ENCODE measurements at places on chromosomes 11 and 22.

DNA sequence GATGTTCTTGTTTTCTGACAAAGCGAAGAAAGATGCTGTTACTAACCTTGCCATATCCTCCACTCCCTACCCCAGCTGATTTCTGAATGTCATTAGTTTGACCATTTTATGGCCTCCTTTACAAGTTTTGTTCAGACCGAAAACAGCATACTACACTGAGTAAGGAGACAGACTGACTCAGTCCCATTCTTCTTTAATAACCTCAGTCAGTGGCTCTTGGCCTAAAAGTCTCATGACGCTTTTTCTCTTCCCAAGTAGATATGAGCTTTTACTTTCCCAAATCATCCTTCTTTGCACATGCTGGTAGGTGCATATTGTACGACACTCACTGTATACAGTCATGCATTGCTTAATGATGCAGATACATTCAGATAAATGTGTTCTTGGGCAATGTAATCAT is 8.0 kb upstream of the FIBIN start:
- DNase-seq, result no peak

DNA sequence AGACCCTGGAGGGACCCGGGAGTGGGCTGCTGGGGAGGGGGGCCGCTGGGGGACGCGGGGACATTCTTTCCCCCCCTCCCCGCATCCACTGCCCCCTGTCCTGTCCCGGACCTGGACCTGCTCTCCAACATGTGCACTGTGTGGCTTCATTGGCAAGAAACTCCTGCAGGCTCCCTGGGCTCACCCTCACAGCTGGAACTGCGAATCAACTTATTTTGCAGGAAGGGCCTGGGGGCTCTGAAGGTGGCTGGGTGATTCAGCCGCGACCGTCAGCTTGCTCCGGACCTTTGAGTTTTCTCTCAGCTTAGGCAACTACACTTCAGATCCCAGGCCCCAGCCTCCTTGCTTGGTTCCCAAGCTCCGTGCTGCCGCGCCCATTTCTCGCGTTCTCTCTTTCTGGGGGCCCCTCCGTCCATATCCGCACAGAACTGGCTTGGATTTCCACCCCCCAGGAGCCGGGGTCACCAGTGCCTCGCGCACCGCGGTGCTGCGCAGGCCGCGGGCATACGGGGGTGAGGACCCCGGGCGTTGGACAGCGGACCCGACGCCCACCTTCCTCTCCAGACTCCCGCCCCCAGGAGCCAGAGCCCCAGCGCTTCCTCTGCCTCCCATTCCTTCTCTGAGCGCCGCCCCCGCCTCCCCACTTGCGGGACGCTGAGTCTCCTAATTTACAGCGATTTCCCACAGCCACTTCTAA is 471 bp upstream of the AHNAK start:
- no peak for DNase-seq

DNA sequence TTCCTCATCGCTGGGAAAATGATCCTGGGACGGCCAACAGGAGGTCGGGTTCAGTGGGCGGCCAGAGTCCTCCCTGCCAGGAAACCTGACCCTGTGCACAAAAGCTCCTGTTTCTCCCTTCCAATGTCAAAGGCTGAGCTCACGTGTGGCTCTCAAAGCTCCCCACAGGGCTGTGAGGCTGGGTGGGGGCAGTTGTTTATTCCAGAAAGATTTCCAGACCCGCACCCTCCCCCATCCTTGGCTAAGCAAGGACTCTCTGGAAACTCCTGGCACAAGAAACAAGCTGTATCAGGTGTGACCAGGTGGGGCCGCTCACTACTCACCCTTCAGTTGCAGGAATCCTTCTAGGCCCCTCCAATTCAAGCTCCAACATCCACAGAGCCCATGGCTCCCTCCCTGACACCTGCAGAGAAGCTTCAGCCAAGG is 131.9 kb downstream of the SHANK2 start:
- no peak for DNase-seq

GRCh38 chr11:78189851-78190250 is 1.1 kb downstream of the USP35 start:
- DNase-seq, result no peak

- DNase-seq, result no peak
These were observed 17.8 kb downstream of the BBOX1 start for GRCh38 chr11:27058456-27058855.

- DNase-seq, result no peak
These were observed 53.5 kb upstream of the EIF3M start for GRCh38 chr11:32529994-32530588.

- no peak for DNase-seq
These were observed 114.4 kb downstream of the PTPRJ start for GRCh38 chr11:48094643-48095339.

- DNase-seq, result no peak
These were observed 26.7 kb downstream of the ALKBH3 start for GRCh38 chr11:43907028-43907975.

DNA sequence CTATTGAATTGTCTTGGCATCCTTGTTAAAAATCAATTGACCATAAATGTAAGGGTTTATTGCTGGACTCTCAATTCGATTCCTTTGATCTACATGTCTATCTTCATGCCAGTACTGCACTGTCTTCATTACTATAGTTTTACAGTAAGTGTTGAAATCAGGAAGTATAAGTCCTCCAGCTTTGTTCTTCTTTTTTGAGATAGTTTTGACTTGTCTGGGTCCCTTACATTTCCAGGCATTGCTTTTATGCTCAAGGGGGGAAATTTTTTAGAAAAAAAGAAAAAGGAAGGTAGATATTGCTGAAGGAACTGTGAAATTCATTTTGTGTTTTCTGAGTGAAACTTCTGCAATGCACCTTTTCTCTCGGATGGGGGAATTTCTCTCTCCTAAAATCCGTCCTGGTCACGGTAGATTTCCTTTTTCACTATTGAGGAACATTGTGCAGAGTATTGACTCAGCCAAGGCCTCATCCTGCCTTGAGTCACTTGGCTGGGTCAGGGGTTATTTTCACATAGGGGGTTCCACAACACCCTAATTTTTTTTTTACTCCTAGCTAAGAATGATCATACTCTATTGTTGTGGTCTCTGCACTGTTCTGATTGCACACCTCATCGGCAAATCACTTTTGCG is 2.8 kb upstream of the ACER3 start:
- DNase-seq, result no peak

DNA sequence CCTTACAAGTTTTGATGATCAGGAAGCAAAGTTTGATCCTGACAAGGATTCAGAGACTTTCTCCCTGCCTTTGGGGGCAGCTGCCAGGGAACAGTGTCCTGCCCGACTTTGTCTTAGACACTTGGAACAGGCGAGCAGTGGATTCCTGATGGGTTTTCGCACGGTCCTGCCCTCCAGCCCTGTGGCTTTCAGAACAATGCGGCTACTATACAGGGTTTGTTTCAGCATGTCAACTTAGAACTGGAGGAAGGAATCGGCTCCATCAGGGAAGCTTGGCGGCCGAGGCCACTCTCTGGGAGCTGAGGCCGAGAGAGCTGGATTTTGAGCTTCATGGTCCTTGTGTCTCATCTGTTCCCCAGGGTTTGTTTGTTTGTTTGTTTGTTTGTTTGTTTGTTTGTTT is 11.5 kb downstream of the ANO1 start:
- DNase-seq, result no peak

DNA sequence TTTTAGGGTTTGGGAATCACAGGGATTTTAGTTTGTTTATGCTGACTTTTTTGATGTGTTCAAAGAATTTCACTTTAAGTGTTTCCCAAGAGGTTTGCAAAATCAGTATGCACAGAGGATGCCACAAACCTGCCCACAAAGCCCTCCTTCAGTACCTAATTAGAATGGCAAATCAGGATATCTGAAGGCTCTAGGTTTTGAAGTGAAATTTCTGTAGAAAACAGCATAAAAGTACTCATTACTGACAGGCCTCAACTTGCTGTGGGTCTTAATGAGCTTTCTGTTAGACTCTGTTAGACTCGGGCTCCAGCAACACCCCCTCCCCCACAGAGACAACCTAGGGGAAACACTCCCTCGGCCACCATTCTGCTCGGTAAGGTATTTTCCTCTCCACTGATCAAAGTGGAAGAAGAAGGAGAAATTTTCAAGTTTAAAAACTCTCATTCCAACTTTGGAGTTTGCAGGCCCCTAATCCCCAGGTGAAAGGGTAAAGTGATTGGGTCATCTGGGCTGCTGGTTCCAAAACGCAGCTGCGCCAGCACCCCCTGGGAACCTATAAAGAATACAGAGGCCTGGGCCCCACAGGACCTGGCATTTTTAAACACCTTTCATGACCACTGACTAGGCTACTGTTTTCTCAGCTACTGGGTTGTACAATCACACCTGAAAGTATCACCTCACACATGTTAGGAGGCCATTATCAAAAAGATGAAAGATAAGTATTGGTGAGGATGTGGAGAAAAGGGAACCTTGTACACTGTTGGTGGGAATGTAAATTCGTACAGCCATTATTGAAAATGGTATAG is 67.5 kb downstream of the PLEKHA7 start:
- DNase-seq, result no peak

DNA sequence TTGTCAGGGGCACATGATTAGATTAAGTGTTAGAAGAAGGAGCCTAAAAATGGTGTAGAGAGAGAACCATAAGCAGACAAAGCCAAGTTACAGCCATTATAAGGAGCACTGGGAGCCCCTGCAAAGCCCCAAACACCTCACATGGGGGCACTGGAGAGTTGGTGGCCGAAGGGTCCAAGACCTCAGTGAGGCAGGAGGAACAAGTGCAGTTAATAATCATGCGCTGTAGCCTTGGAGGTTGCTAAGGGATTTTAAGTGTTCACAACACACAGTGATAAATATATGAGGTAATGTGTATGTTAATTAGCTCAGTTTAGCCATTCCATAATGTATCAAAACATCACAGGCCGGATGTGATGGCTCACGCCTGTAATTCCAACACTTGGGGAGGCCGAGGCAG is 54.4 kb upstream of the JAM3 start:
- no peak for DNase-seq

- DNase-seq, result no peak
These were observed 40.4 kb downstream of the BBOX1 start for GRCh38 chr11:27081056-27081455.

DNA sequence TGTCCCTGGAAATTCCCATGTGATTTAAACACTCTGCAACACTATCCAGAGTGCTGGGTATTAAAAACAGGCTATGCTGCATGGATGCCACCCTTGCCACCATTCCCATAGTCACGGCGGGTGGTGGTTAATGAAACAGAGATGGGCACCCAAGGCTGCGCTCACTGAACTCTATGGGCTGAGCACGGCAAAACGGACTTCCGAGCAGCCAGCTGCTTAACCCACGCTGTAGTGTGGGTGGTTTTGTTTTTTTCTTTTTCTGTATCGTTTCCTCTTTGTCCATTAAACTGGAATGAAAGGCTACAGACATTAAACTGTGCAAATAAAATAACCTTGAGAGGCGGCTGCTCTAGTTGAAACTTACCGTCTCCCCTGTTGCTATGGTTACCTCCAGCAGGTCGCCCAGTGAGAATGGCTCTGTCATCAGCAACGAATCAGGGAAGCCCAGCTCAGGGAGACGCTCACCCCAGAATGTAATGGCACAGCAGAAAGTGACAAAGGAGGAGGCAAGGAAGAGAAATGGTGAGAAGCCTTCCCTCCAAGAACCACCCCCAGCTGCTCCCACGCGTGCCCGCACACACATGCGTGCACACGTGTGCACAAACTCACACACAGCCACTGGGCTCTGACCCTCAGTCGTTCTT is 102.1 kb downstream of the C11orf91 start:
- no peak for DNase-seq

DNA sequence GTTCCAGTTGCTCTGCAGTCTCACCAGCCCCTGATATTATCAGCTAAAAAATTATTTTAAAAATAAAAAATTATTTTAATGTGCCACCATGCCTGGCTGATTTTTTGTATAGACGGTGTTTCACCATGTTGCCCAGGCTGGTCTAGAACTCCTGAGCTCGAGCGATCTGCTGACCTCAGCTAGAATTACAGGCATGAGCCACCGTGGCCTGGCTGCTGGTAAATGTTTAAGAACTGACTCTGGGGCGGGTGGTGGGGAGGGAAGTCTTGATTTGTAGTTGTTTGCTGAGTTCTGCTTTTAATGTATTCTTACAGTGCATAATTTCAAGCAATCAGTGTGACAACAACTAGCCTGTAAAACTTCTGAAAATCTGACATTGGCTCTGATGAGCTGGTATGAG is 120.9 kb upstream of the PLET1 start:
- DNase-seq, result no peak

DNA sequence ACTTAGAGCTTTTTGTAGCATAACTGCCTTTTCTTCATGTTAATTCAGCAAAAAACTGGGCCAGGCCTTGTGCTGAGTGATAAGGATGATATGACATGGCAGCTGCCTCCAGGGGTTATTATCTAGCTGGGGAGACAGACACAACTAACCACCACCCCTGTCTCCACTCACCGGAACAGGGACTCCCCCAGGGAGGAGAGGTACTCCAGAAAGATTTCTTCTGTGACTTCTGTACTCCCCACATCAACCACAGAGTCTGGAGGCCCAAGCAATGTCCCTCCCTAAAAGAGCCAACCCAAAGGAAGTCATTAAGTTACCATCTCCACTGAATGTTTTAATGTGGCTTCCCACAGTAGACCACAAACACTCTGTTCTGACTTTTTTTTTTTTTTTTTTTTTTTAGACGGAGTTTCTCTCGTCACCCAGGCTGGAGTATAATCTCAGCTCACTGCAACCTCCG is 14.3 kb upstream of the PMM1 start:
- peak; percentile 30 for DNase-seq

- no peak for DNase-seq
These were observed 261.9 kb downstream of the CTTN start for GRCh38 chr11:70660059-70660888.

- DNase-seq, result no peak
These were observed 22.7 kb upstream of the PICALM start for GRCh38 chr11:86091566-86091965.

DNA sequence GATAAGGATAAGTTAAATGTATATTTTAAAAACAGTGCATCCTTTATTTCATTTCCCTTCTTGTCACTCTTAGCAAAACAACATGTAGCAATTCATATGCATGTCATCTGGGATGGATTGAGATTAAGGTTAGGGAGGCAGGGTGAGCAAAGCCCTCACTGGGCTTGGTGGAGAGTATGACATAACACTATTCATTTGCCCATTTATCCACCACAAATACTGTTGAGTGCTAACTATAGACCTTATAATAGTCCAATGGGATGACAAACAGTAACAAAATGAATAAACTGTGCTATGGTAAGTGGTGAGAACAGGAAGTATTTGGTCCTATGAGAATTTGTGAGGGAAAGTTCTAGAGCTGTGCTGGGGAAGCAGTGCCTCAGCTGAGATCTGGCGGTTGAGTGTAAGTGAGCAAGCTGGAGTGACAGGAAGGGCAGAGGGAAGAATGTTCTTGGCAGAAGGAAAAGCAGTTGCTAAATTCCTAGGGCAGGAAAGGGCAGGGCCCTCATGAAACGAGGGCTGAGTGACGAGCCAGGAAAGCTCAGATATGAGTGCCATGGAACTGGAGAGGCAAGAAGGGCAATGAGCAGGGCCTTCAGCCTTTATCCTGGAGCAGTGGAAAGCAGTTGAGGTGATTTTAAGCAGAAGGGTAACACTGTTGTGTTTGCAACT is 6.7 kb downstream of the HSD17B12 start:
- DNase-seq, result no peak

Data from activated CD8-positive, alpha-beta memory T cell treated with anti-CD3 and anti-CD28 coated beads, Interleukin-2, amount 50 U/mL, for 4 hours (primary cell).